CD4-positive, alpha-beta T cell treated with Interleukin-21 for 1 hour (primary cell): ENCODE measurements at places on chromosomes 2 and 18.

DNA sequence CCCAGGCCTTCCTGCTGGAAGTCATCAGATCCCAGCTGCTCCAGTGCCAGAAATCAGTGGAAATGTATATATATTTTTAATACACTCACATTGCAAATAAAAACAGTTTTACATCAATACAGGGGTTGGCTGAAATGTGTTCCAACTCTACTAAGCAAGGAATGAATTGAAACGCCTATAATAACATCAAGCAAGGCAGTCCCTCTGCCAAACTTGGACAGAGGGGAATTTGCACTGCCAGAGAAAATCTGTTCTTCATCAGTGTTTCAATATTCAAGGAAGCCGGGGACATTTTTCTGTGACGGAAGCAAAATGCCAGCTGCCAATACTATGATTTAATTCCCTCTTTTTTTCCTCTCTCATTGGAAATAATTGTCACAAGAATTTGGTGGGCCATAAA lies 335.3 kb downstream of the TNS1 start:
- DNase-seq: no peak

- no peak for DNase-seq
Observed at GRCh38 chr2:14702258-14702657, 69.7 kb downstream of the LRATD1 start.

GRCh38 chr2:83879127-83879526 lies 580.0 kb downstream of the SUCLG1 start:
- DNase-seq: no peak

DNA sequence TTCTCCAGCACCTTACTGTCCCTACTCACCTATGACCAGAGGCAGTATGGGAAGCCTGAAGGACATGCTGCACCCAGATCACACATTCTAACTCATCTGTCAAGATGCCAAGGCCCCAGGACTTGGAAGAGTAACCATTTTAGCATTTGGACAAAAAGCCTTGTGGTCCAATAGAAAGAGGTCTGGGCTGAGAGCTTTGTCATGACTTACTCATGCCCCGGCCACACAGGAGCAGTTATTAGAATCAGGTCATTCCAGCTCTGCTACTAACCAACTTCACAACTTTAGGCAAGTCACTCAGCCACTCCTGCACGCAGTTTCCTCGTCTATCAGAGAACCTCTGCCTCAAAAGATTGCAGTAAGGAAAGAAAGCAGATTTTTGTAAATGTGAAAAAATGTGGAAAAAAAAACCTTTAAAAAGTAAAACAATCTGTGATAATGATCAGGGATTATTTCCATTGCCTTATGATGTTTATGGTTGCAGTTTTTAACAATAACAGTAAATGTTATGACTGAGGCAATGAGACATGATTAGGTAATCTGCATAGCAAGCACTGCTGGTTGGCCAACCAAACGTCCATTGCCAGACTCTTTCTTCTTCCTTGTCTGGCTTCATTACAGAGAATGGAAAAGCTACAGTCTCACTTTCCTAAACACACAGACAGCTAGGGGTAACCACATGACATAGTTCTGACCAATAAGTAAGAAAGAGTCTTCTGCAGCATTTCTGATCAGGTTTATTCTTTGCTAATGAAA lies 255.4 kb upstream of the CHAC2 start:
- no peak for DNase-seq

DNA sequence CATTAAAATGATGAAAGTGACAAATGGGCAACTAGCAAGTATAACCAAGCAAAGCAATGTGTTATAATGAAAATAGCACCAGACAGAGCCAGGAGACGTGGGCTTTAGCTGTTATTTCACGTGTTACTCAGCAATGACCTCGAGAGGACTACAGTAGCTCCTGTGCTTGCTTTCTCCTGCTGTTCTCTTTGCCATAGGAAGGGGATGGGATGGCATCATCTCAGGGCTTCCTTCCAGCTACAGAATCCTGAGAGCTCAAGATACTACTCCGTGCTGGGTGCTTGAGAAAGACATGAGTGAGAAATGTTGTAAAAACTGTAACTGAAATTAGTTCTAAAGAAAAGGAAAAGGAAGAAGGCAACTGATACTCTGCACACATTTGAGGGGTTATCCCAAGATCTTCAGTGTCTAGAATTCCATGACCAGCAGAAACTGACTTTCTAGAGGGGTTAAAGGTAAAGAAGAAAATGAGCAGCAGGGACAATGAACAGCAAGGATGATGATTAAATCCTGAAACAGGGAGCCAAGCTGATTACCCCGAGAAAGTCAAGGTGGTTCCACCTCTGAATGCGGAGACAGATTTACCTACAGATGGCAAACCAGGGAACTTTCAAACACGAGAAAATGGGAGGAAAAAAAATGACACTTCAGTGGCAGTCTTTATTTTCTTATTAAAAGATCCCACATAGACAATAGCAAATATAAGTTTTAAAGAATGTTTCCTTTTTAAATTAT lies 33.4 kb downstream of the GAREM1 start:
- DNase-seq: no peak

GRCh38 chr2:111044066-111044465 lies 76.6 kb upstream of the BCL2L11 start:
- no peak for DNase-seq

DNA sequence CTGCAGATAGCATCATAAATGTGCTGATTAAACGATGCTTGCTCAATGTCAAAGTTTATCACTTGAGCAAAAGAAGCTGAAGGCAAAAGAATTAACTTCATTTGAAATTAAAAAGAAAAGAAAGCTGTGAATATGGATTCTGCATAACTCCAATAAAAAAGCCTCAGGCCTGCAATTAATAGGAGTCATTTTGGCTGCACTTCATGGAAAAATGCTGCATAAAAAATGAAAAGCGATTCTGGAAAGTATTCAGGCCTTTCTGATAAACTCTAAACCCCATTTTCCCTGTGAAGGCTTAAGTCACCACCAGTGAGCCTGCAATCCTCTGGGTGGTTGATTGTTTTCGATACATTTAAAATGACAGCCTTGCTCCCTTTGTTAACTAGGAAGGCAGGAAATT lies 1793.4 kb downstream of the SUCLG1 start:
- no peak for DNase-seq

GRCh38 chr2:130336877-130337734 lies 5.6 kb upstream of the IMP4 start:
- peak; percentile 44 for DNase-seq

- no peak for DNase-seq
Observed at GRCh38 chr18:2420367-2420766, 150.9 kb downstream of the METTL4 start.

GRCh38 chr2:120315367-120316033 lies 30.4 kb upstream of the INHBB start:
- DNase-seq: no peak

GRCh38 chr18:50334546-50335152 lies 40.2 kb upstream of the SKA1 start:
- no peak for DNase-seq

DNA sequence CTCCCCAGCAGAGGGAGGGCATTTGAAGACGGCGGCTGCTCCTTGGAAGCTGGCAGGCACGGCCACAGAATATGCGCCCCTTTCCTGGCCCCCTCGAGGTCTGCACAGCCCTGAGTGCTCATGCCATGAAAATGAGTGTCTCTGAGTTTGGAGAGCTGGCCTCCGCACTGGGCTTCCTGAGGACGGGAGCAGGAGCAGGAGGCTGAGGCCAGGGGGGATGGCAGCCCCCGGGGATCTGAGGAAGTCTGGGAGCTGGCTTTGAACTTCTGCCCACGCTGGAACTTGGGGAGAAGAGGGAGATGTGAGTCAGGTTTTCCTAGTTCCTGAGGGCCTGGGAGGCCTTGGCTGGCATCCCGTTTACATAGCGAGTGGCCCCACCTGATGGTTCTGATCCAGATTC lies 47.0 kb downstream of the RRM2 start:
- DNase-seq: no peak

DNA sequence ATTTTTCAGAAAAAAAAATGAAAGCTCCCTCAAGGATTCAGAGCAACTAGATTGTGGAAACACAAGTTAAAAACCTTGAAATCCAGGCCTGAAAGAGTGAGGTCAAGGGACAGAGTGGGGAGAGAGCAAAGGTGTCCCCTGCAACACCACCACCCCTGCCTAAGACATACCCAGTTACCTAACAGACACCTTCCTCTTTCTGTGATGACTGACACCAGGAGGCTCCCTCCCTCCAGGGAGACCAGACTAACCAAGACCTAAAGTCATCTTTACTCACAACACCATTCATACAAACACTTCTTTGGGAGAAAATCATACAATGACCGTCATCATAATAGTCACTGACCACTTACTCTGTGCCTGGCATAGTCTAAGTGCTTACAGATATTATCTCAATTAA lies 151.8 kb upstream of the NABP1 start:
- no peak for DNase-seq

DNA sequence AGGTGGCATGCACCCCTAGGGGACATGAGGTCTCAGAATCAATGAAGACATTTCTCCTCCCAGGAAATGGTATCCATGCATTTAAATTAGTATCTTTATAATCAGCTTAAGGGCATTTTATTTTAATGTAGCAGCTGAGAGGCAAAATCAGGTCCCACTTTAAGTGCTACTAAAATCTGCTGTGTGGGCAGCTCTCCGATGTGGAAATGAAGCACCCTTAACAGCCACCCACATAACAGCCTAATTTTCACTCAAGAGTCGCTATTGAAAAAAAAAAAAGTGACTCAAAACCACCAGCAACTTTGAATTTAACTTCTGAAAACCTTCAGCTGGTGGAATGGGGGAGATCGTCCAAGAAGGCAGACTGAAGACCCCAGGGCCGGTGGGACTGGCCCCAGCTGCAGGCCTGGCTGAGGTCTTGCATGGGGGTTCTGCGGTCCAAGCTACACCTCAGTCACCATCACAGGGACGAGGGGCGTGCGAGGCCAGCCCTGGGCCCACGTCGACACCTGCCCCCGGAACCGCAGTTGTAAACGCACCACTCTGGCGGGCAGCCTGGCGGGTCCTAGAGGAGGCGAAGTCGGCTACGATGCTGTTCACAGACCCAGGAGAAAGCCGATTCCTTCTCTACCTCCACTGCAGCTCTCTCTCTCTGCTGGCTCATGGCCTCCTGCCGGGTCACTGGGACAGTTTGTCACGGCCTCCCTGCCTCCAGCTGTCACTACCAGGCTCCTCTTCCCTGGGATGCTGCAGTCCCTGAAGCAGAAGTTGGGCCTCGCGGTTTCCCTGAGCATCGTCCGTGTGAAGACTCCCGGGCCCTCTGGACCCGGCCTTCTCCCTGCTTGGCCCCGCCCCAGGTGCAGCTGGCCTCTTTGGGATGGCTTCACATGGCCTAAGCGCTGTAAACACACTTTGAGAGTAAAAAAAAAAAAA lies 111.9 kb downstream of the KCNF1 start:
- no peak for DNase-seq

GRCh38 chr2:145811276-145812164 lies 1291.6 kb upstream of the ZEB2 start:
- DNase-seq: no peak

GRCh38 chr2:231399853-231400680 lies 4.6 kb downstream of the B3GNT7 start:
- no peak for DNase-seq

DNA sequence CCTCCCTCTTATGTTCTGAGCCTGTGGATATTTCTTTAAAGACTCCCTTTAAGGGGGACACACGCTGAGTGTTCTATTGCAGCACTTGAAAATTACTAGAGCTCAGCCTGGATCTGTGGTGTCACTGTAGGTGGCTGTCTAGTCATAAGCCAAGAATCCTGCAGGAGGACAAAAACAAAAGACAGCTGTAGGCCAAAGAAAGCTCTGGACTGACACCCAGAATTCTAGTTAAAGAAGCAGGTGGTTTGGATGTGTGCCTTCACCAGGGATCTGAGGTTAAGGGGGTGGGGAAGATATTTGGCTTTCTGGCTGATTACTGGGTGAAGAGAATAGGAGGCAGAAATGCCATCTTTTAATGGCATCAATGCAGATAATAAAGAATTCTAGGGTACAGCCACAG lies 842.5 kb upstream of the NXPH2 start:
- no peak for DNase-seq

DNA sequence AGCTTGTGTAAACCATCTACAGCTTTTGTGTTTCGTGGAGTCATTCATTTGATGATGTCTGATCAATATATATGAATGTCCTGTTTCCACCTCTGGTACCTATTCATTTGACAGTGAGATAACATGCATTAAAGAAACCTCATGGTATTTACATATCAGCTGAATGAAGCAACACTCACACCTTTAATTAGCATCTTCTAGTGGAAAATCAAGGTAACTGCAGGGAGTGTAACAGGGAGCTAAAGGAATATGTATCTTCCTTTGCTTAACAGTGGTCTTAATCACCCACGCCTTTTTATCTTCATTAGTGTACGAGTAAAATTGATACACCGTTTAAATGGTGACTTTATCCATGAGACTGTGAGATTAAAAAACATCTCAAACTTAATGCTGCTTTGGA lies 15.6 kb downstream of the SLC39A10 start:
- no peak for DNase-seq

GRCh38 chr2:210503725-210504191 lies 27.2 kb upstream of the LANCL1 start:
- no peak for DNase-seq

- no peak for DNase-seq
Observed at GRCh38 chr18:77299706-77300105, 50.1 kb downstream of the GALR1 start.

- DNase-seq: no peak
Observed at GRCh38 chr2:28389399-28390240, 3.0 kb upstream of the FOSL2 start.

DNA sequence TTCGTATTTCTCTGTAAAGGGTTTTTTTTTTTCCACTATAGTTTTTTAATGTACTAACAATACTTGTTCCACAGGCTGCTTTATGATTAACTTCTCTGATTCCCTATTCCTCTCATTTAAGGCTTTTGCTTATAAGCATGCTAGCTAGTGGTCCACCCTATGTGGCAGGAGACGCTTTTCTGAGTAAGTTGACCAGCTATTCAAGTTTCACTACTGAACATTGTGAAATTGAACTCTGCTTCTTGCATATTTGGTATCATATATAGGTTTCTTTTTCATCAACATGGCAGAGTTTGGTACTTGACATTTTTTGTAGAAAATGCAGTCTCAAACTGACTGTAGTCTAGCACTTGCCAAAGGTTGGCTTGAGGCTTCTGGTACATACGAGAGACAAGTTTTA lies 74.2 kb downstream of the OTX1 start:
- no peak for DNase-seq

GRCh38 chr2:216497382-216498069 lies 1.1 kb upstream of the RPL37A start:
- DNase-seq: no peak

- DNase-seq: no peak
Observed at GRCh38 chr18:65749841-65750240, 971 bp upstream of the CDH7 start.

- no peak for DNase-seq
Observed at GRCh38 chr2:74645344-74645743, 2.8 kb downstream of the M1AP start.

- DNase-seq: no peak
Observed at GRCh38 chr2:131093696-131094462, 619 bp upstream of the FAM168B start.

DNA sequence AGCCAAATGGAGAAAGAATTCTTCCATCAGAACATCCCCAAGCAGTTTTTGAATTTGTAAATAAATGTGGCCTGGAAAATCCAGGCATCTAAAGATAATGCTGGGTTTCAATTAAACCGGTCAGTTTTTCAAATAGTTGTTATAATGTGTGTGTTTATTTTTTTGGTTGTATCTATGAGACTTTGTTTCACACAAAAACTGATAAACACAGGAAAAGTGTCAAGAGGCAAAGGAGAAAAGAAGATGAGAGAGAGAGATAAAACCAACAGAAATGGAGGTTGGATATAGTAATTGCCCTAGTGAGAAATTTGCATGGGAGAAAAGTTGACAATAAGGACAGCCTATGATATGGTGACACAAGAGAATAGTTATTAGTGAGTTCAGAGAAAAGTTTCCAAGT lies 68.3 kb downstream of the KIAA1328 start:
- DNase-seq: no peak
